ENCODE measurements at places on chromosomes 6 and 20.

DNA sequence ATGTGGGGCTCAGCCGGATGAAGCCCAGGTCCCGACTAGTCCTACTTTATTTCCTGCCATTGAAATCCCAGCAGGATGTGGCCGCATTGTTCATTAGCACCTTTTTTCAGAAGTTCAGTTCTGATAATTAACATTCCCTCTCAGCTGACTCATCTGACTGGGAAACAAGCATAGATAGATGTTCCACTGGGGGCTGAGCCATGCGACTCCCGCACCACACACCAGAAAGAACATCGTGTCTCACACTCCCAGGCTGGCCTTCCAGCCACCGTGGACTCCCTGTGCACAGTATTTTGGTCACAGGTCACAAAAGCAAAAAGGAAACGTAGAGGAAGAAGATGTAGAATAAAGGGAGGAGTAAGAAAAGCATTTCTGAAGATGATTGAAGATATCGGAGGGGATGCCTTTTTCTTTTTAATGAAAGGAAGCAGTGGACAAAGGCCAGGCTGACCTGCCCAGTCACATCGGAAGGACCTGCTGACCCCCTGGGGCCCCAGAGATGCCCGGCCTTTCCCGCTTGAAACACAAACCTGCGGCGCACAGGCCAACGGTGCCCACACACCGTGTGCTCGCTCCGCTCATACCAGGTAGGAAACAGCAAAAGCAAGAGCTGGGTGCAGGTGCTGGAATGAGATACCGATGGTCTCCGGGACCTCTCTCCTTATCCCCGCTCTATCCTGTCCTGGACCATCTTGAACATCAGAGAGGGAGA, 11.8 kb downstream of the RPS6KA2 start:
- DNase-seq, result no peak

- no peak for DNase-seq
Observed at GRCh38 chr6:29845405-29846006, 17.9 kb downstream of the HLA-G start.

DNA sequence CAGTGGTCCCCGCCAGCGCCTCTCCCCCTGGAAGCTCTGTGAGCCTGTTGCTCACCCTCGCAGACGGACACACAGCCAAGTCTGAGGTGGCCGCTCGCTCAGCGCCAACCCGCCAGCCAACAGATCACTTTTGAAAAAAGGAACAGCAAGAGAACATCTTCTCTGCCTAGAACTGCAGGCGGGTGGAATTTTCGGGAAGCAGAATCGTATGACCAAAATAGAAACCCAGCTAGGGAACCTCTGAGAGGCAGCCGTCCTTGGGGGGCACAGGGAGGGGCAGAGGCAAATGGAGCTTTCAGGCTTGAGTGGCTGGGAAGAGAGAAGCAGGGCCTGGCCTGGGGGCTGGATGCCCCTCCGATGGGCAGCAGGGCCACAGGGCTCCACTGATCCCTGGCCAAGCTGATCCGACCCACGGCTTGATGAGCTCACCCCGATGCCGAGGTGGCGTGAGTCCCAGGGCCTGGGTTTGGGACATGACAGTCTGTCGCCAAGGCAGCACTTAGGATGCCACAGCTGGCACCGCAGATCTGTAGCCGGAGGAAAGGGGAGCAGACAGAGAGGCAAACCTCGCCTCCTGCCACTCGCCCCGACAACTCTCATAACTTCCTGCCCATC, 9.8 kb downstream of the NFATC2 start:
- DNase-seq, result no peak

GRCh38 chr6:150406948-150407347, 38.1 kb downstream of the IYD start:
- DNase-seq, result no peak

GRCh38 chr20:18613553-18613952, 25.7 kb downstream of the DTD1 start:
- no peak for DNase-seq

- no peak for DNase-seq
Observed at GRCh38 chr6:13986700-13987399, 62.1 kb downstream of the RNF182 start.

Data from stimulated activated CD8-positive, alpha-beta memory T cell treated with anti-CD3 and anti-CD28 coated beads, Interleukin-15, amount 100 ng/mL, for 1 hour (primary cell).